Left lobe of liver (tissue), 2 donors: ENCODE measurements at places on chromosomes 4 and X.

- DNase-seq, result no peak
Measured at GRCh38 chr4:12580787-12581186, 903.4 kb downstream of the RAB28 start.

DNA sequence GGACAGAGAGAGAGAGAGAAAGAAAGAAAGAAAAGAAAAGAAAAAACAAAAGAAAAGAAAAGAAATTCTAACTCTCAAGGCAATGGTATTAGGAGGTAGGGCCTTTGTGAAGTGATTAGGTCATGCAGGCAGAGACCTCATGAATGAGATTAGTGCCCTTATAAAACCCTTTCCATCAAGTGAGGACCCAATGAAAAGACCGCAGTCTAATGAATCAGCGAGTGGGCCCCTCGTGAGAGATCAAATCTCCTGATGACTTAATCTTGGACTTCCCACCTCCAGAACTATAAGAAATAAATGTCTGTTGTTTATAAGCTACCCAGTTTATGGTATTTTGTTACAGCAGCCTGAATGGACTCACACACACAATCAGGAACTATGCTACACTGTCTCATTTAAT, 16.9 kb downstream of the AASDH start:
- no peak for DNase-seq

- no peak for DNase-seq
Measured at GRCh38 chr4:69730002-69730401, 30.4 kb downstream of the SULT1B1 start.

- no peak for DNase-seq
Measured at GRCh38 chr4:88144866-88145300, 13.6 kb downstream of the ABCG2 start.

DNA sequence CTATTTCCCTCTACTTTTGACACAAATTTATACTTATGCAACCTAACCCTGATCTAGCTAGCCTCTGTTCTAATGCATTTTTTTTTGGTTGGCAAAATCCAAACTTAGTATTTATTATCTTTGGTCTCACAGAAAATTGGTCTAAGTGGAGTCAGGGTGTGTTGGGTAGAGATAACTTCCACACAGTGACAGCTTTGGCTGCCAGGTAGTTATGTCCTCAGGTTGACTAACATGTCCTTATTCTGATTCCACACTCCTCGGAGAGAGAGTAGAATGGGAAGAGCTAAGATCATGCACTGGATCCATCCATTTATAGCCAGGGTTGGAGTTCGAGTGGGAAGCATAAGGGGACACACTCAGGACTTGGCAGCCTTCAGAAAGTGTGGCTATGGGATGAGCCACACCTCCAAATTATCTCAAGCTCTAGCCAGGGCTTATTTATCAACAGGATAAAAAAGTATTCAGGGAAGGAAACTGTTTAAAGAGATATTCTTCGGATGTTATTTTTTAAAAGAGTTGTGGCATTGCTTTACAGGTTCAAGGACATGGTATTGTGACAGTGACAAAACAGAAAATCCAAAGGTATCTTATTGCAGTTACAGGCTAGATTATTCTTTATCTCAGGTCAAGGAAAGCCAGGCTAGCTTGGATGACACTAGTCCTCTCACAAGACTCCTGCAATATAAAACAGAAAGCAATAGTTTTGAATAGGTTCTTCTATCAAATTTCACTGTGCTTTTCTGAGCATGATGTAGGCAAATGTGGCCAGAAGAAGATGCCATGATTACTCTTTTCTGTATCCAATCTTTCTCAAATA, 51.5 kb downstream of the NPY1R start:
- no peak for DNase-seq
